ENCODE measurements at places on chromosomes 5 and 9.

DNA sequence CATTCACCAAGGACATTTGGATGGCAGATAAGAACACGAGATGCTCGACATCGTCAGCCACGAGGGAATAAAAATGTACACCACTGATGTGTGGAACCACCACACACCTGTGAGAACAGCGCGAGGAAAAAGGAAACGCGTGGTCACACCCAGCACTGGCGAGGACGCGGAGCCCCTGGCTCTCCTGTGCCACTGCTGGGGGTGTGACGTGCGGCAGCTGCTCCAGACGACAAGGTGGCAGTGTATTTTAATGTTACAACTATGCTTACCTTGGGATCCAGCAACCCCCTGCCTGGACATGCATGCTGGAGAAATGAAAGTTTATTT is 13.6 kb upstream of the CEP72 start:
- DNase-seq = no peak

- DNase-seq = no peak
These were observed 441.6 kb downstream of the GADD45G start for GRCh38 chr9:90046317-90046861.

DNA sequence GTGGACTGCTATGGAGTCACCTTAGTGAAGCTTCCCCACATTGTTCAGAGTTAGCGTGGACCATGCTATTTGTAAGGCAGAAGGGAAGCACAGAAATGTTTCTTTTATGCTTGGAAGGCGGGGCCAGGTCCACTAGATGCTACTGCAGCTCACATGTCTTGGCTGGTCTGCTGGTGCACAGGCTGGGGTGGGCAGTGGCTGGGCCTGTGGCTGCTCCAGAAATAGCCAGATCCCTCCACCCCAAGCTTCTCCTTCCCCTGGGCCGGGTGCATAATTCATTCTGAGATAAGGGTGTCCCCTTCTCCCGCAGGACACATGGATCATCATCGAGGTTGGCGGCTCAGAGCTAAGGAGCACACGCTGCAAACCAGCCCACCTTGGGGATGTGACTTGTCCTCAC is 14.5 kb upstream of the SEMA4D start:
- no peak for DNase-seq

DNA sequence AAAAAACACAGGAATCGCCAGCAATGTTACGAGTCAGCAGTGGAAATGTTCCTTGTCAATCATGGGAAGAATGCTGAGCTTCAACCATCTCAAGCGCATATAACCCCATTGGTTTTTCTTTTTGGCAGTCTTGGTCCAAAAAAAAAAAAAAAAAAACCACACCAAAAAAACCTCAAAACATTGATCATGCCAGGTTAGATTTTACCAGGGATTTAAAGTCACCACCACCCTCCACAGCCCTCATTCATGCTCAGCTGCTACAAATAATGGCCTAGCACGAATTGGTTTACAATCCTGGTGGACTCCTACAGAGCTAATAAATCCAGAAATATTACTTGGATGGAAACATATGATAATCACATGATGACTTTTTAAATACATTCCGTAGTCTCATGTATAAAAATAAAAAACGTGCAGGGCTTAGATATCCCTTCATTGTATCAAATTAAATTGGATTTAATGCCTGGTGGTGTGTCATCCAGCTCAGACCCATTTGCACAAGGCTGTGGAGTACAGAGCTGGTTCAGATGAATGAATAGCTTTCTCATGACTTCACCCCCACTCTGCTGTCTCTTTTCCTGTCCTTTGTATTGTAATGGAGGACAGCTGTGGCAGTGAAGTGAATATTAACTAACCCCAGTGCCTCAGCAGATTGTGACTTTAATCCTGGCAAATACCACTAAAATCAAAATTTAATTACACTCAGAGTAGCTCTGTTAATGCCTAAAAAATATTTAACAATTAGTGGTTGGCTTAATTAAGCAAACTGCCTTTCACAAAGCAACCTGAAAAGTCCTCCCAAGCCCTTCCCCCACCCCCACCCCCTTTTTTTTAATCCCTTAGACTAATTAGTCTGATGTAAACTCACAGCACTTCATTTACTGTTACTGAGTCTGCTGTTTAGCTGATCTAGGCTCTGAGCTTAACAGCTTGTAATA is 626.5 kb upstream of the ZNF608 start:
- no peak for DNase-seq

GRCh38 chr5:58266402-58266801 is 193.5 kb downstream of the PLK2 start:
- no peak for DNase-seq

- no peak for DNase-seq
These were observed 227.5 kb downstream of the PBX3 start for GRCh38 chr9:125974705-125975104.

DNA sequence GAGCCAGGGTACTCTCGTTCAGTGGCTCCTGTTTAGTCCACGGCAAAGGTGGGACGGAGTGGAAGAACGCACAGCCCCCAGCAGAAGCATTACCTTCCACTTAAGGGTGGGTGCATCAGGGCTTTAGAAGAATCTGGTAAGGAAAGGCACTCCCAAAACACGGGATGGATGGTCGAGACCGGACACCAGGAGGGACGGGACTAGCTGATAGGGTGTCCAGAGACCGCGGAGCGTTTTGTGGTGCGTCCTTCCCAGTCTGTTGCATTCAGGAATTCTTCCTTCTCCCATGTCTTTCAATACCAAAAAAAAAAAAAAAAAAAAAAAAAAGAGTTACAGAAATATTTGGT is 545 bp upstream of the CTSV start:
- DNase-seq = no peak

- DNase-seq = no peak
These were observed 32.7 kb upstream of the SLC9A3 start for GRCh38 chr5:556909-557441.

GRCh38 chr5:160363211-160363610 is 7.2 kb downstream of the C1QTNF2 start:
- no peak for DNase-seq

GRCh38 chr9:129281506-129282145 is 103.6 kb upstream of the IER5L start:
- DNase-seq = no peak

GRCh38 chr9:38294220-38294960 is 98.1 kb upstream of the ALDH1B1 start:
- DNase-seq = no peak

DNA sequence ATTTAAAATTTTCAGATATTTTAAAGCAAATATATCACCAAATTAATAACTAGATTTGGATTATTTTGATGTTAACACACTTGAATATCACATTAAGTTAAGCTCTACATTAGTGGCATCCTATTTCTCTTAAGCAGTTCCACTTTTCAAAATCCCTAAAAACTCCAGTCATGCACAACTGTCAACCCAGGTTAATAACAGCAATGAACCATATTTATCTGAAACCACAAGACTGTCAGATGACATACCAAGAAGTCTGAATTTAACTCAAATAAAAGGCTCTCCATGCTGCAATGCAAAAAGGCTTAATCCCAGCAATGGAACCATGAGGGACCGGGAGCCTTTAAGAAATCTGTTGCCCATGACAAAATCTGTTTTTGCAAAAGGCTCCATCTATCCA is 27.5 kb downstream of the FNIP1 start:
- DNase-seq = no peak

GRCh38 chr5:132601071-132601728 is 44.4 kb downstream of the RAD50 start:
- DNase-seq = no peak

GRCh38 chr5:52134013-52134650 is 653.6 kb upstream of the ITGA1 start:
- no peak for DNase-seq

GRCh38 chr9:130689937-130690700 is 3.5 kb upstream of the EXOSC2 start:
- no peak for DNase-seq

- DNase-seq = no peak
These were observed 163.2 kb downstream of the TMEM167A start for GRCh38 chr5:82913971-82914370.

GRCh38 chr5:98292496-98292895 is 481.0 kb upstream of the RGMB start:
- no peak for DNase-seq

DNA sequence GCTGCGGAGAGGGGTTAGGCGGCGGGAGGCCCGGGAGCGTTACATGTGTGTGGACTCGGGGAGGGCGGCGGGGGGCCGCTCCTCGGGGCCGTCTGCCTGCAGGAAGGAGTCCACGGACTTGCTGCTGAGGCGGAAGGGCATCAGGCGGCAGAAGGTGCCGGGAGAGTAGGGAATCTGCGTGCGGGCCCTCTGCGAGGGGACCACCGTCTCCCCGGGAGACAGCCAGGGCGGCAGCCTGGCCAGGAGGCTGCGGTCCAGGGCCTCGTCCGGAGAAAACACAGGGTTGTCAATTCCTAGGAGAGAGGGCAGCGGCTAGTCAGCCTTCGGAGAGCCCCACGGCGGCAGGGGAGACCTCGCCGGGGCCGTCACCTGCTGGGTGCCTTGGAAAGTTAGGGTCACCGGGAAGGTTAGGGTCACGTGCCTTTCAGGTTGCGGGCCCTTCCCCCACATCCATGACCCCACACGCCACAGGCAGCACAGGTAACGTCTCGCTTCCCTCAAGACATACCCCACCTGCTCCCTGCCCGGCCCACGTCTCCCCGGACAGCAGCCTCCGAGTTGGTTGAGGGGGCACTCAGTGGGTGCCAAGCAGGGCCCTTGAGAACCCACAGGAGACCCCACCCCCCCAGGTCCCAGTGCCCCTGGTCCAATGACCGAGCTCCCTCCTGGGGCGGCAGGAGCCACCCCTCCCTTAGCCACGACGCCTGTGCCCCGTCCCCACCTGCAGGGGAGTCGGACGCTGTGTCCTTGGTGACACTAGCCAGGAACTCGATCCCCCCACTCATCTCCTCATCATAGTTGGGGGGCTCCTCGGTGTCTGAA is 32.1 kb downstream of the EXOC3 start:
- no peak for DNase-seq

DNA sequence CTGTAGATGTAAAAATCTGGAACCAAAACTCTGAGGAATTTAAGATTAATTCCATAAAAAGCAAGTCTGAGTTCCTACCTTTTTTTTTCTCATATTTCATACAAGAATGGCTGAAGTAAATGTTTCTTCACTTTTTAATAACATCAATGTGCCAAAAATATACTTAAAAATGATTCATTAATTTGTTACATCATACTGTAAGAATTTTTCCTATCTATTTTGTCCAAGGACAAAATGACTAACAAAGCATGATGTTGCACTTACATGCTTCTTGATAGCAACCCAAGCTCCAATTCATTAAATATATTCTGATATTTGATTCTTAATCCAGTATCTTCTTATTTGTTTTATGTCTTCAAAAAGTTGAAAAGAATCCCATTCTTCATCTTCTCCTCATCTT is 988.3 kb downstream of the TLE1 start:
- no peak for DNase-seq

GRCh38 chr5:168747987-168748777 is 169.0 kb upstream of the PANK3 start:
- DNase-seq = no peak

DNA sequence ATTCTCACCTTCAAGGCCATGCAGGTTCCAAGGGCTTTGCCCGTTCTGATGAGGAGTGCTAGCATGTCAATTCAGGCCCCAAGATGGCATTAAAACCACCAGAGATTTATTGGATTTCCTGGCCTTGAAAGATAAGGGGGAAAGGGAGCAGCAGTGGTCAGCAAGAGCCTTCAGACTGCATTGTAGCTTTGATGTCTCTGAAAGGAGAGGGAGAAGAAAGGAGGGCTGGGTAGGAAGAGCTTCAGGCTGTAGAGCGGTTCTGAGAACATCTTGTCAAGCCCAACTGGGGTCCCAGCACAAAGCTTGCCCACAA is 41.8 kb upstream of the FGF1 start:
- DNase-seq = no peak

GRCh38 chr5:133838286-133838685 is 130.1 kb downstream of the C5orf15 start:
- DNase-seq = no peak

GRCh38 chr9:127397646-127398274 is 791 bp downstream of the SLC2A8 start:
- no peak for DNase-seq

GRCh38 chr5:37849641-37850040 is 9.8 kb upstream of the GDNF start:
- DNase-seq = no peak

DNA sequence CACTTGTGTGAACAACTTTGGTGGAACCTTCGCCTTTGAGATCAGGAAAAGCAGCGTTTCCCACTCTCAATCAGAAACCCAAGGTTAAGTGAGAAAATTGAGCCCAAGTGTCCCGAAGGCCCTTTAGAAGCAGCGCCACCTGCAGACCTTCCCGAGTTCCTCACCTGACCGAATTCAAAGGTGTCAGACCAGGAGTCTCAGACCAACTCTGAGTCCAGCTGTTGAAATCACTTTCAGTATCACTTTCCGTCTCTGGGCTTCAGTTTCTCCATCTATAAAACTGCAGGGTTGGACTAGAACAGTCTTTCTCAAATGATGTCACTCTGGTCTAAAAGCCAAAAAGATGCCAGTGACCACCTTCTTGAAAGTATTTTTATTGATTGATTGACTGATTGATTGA is 31.7 kb upstream of the GRHPR start:
- DNase-seq = no peak

- DNase-seq = no peak
These were observed 78.7 kb downstream of the NRG2 start for GRCh38 chr5:139964266-139964993.

DNA sequence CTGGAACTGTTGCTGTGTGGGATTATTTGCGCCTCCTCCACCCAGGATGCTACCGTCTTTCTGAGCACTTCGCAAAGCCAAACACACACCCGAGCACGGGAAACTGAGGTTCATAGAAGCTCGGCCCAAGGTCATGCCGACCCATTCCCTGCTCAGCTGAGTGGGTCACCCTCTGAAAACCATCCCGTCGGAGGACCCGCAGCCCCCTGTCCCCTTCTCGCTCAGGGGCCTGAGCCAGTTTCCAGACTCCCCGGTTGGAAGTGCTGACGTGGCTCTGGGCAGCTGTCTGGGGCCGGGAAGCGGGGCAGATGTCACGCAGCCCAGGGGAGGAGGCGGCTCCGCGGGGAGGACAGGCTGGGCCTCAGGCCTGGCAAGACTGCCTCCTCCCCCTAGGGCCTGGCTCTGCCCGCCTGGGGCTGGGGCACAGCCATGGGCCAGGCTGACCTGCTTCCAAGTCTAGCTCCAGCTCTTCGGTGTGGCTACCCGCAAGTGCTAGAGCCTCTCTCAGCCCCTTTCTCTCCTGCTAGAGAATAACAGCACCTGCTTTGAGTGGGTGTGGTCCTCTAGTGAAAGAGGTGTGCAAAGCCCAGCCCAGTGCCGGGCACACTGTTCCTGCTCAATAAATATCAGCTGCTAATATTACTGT is 9.9 kb upstream of the CXXC5 start:
- DNase-seq = no peak

- DNase-seq = no peak
These were observed 6.8 kb upstream of the TRIM41 start for GRCh38 chr5:181215997-181216989.

DNA sequence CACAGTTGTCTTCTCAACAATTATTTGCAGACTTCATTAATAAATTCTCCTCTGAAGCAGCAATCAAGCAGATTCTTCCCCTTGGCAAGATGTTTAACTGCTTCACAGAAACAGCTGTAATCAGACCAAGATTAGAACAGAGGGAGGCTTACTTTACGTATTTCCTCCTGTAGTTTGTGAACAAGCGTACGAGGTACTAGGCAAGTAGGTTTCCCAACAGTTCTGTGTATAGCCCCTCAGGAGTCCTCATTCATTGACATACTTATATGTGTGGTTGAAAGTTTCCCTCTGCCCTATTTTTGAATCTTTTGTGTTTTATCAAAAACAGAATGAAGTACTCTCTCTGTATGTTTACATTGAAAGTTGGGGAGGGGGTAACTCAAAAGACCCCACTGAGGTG is 128.0 kb downstream of the SPATA31D1 start:
- no peak for DNase-seq

GRCh38 chr5:163190283-163190682 is 247.1 kb upstream of the CCNG1 start:
- DNase-seq = no peak

All from activated CD4-positive, CD25-positive, alpha-beta regulatory T cell treated with anti-CD3 and anti-CD28 coated beads, Interleukin-2, amount 50 U/mL, for 16 hours (primary cell).